Stimulated activated CD8-positive, alpha-beta memory T cell treated with anti-CD3 and anti-CD28 coated beads, Interleukin-7, amount 100 ng/mL, for 48 hours (primary cell): ENCODE measurements at places on chromosomes 12 and 14.

DNA sequence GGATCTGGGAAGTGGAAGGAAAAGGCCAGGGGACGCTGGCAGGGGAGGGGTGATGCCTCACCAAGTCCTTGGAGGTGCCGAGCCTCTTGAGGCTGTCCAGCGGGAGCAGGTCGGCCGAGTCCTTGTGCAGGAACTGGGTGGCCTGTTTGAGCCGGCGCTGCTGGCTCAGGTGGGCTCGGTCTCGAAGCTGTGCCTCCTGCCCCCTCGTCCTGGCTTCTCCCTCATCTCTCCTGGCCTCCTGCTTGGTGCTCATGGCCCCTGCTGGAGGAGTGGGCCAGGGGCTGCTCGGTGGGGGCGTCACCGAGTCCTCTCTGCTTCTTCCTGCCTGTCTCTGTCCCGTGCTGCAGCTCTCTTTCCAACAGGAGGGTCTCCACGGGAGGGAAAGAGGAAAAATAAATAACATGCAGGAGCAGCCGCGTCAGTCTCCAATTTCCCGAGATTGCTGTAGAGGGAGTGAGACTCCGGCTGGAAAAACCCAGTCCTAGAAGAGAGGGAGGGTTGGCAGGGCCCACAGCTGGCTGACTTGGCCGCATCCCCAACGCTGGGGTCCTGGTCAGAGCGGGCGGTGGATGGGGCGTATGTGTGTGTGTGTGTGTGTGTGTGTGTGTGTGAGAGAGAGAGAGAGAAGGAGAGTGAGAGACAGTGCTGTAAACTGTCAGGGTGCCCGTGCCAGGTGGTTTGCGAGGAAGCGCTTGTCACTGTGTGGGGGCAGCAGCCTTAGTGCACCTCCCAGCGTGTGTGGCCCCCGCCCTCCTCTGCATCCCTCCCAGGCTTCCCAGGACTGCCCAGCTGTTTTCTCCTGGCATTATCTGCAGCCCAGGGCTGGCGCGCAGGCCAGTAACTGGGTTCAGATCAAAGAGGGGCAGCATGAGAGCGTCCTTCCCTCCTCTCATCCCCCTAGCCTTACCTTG lies at the start of gene NRIP2:
TSS of gene NRIP2 (minus strand) at position 455 of the 911 bp plus-strand sequence. CDS start at position 403, 52 bp downstream.
- no peak for DNase-seq

DNA sequence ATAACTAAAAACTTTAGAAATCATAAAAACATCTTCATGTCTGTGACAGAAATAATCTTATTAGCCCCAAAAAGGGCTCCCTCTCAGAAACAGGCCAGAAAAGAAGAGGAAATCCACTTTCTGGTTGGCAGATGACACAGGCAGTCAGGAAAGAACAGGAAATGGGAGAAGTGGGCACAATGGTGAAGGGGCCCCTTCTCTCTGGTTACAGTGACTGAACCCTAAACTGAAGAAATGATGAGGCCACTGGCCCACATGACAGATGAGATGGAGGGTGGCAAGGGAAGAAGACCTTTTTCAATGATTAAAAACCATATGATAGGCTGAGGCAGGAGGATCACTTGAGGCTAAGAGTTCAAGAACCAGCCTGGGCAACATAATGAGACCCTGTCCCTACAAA lies 21.1 kb downstream of the TCTN1 start:
- DNase-seq: no peak

GRCh38 chr14:72558721-72559120 lies 335.2 kb downstream of the DPF3 start:
- no peak for DNase-seq

DNA sequence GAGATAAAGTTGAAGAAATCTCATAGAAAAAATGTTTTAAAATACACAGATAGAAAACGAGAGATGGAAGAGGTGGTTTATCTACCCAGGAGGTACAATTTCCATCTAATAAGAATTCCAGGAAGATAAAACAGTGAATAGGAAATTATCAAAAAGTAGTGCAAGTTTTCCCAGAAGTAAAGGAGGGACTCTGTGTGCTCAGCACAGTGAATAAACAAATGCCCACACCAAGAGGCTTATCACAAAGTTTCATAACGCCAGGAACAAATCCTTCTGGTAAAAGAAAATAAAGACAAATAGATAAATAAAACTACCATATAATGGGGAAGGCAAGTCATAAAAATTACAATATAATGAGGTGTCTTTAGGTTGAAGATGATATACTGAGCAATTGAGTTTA lies 179.0 kb downstream of the SLC41A2 start:
- no peak for DNase-seq

DNA sequence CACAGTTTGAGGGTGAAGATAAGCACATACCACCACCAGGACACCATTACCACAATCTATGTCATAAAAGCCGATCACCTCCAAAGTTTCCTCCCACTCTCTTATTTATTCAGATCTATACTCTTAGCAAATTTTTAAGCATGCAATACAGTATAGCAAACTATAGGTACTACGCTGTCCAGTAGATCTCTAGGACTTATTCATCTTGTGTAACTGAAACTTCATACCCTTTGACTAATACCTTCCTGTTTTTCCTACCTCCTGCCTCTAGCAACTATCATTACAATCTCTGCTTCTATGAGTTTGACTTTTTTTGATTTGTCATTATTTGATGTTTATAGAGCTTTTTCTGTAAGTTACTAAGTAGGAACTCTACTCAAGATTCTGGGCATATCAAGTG lies 84.5 kb upstream of the MANSC4 start:
- DNase-seq: no peak

GRCh38 chr14:101025131-101025530 lies 121.6 kb upstream of the RTL1 start:
- no peak for DNase-seq
